ENCODE measurements at places on chromosomes 3 and 15. TPM values are rescaled to one million over a fixed set of nuclear protein-coding genes. Genes with fewer than 3 reads are reported as not detected.

GRCh38 chr15:35195649-35196048 lies 110.6 kb upstream of the NANOGP8 start:
- H3K4me3 ChIP-seq, result no peak overlapping the region
- H3K27ac ChIP-seq, result no peak overlapping the region
- H3K36me3 ChIP-seq, result no peaks in the 10 kb centered on the region
- no peaks in the 10 kb centered on the region for H3K4me1 ChIP-seq

- H3K4me3 ChIP-seq, result no peak overlapping the region
- H3K27ac ChIP-seq, result no peak overlapping the region
- no peaks in the 10 kb centered on the region for H3K27me3 ChIP-seq
- DNase-seq, result no peak
Observed at GRCh38 chr15:66823601-66824000, 121.6 kb downstream of the SMAD6 start.

GRCh38 chr3:111761309-111761795 lies 97.7 kb upstream of the PHLDB2 start:
- no peaks in the 10 kb centered on the region for H3K27me3 ChIP-seq
- peak overlapping the region; percentile 92 for H3K27ac ChIP-seq
- DNase-seq, result peak; percentile 85
- no peaks in the 10 kb centered on the region for H3K36me3 ChIP-seq
- H3K4me3 ChIP-seq, result no peak overlapping the region
- H3K4me1 ChIP-seq, result peaks cover 27% of the 10 kb centered on the region

- DNase-seq, result no peak
- no peaks in the 10 kb centered on the region for H3K27me3 ChIP-seq
- no peaks in the 10 kb centered on the region for H3K36me3 ChIP-seq
- H3K27ac ChIP-seq, result peak overlapping the region; percentile 83
- peaks cover 11% of the 10 kb centered on the region for H3K4me1 ChIP-seq
- H3K4me3 ChIP-seq, result no peak overlapping the region
Observed at GRCh38 chr15:92807971-92808571, 92.1 kb upstream of the CHD2 start.

SNURF gene
- 8.1 TPM for total RNA-seq
